Hepatic stellate cell (primary cell): ENCODE measurements at places on chromosomes 13 and 19.

DNA sequence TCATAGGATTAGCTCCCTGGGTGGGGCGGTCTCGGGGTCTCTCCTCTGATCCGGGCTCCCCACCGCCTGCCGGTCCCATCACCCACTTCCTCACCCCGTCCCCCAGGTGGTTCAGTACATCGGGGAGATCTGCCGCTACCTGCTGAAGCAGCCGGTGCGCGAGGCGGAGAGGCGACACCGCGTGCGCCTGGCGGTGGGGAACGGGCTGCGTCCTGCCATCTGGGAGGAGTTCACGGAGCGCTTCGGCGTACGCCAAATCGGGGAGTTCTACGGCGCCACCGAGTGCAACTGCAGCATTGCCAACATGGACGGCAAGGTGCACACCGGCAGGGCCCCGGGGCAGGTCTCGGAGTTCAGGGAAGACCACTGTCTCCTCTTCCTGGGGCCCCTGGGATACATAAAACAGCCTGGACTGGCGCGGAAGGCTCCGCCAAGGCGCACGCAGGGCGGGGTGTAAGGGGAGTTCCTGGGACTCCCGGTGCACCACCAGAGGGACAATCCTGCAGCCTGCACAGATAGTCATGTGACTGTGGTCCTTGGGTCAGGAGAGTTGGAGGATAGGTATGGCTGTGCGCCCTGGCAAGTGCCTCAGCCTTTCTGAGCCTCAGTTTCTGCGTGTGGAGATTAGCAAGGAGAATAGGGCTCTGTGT is 14.2 kb upstream of the PGLS start:
- no peak for DNase-seq

DNA sequence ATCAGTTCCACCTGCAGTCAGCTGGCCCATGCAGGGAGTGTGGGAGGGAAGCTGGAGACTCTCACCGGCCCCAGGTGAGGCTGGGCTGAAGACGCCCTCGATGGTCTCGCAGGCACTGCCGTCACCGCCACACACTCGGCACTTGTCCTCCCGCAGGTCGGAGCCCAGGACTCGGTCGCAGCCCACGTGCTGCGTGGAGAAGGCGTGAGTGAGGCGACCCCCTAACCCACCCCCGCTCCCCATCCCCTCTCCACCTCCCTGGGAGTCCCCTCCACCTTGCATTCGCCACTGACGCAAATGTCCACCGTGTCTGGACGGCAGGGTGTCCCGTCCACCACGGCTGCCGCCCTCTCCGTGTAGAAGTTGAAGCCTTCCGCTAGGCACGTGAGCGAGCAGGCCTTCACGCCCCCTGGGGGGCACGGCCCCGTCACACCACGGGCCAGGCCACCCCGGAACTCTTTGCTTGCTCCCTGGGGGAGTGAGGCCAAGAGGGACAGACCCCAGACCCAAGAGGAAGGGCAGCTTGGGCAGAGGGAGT is 12.0 kb upstream of the MYO1F start:
- DNase-seq: no peak

DNA sequence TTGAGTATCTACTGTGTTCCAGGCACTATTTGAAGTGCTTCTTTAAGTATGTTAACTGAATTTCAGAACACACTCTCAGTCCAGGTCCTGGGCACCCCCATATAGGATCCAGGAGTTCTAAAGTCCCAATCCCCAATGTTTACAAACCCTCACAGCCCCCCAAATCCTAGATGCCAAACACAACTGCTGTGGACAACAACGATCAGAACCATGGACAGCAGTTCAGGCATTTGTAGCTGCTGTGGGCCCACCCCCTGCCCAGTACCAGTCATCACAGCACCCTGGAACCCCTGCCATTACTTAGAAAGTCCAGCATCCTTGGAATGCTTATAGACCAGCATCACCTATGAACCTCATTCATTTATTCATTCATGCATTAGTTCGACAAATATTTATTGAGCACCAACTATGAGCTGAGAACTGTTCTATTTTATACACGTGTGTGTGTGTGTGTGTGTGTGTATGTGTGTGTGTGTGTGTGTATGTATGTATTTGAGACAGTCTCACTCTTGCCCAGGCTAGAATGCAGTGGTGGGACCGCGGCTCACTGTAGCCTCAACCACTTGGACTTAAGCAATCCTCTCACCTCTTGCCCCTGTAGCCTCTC is 19.3 kb upstream of the SDHAF1 start:
- peak; percentile 50 for DNase-seq

DNA sequence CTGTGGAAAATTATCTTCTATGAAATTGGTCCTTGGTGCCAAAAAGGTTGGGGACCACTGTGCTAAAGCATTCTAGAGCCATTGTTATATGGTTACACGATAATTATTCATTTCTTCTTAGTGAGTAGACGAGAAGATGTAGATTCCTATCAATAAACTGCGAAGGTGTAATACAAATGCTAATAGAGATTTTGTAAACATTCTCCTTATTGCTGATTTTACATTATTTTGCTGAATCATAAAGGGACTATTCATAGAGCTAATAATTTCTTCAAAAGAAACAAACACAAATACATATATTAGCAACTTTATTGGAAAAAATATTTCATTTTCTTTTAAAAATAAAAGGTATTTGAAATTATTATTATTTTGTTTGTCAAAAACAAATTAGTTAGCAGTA is 823.0 kb upstream of the GPC6 start:
- no peak for DNase-seq

GRCh38 chr13:95743192-95743591 is 66.3 kb downstream of the DNAJC3 start:
- DNase-seq: no peak

DNA sequence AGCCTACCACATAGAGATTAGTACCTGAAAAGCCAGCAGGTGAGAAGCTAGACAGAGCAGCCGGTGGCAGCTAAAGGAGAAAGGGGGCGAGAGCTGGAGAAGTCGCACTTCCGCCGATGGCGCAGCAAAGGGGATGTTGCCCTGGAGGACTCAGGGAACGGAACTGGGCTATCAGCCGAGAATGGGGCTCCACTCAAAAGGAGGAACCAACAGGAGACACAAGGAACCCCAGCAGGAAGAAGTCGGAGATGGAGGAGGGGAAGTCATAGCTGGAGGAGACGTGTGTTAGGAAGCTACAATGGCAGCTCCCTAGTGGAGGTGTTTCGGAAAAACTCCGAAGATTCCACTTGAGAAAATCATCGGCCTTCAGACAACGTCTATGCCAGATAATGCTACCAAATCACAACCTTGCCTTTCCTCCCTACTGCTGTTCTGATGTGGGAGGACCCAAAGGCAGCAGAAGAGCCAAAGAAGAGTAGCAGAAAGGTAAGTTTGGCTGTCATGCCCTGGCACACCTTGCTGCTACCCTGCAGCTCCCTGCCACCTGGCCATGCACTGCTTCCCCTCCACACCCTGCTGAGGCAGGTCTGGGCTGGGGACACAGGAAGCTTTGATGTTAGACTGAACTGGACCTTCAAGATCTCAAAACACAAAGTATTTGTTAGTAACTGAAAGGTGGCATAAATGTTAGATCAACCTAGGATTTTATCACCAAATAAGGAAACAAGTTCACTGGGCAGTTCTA is 127.9 kb downstream of the DLEU7 start:
- DNase-seq: no peak

DNA sequence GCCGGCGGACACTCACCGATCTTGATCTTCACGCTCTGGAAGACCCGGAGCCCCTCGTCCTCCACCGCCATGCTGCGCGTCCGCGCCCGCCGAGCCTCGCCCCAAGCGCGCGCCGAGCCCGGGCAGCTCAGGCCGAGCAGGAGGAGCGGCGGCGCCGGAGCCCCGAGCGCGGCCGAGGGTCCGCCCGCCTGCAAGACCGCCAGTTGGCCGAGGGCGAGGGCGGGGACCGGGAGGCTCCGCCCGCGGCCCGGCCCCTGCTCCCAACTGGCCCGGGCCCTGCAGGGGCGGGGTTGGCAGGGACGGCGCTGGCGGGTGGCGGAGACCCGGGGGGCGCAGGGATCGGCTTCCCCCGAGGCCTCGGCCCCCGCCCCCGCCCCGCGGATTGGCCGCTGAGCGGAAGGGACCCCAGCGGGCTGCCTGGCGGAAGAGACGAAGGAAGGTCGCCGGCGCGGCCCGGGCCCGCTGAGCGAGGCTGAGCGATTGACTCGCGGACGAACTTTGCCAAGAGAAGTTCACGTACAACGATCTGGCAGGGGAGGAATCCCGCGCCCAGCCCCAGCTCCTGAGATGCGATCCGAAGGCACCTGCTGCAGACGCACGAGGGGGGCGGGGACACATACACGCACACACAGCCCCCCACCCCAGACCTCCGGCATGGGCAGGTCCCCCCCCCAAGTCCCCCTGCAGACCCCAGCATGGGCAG is at the start of gene RASA3:
Gene RASA3 (minus strand): TSS at position 205 of the 703 bp plus-strand sequence. CDS start 134 bp downstream, at position 71.
- DNase-seq: peak; percentile 94

DNA sequence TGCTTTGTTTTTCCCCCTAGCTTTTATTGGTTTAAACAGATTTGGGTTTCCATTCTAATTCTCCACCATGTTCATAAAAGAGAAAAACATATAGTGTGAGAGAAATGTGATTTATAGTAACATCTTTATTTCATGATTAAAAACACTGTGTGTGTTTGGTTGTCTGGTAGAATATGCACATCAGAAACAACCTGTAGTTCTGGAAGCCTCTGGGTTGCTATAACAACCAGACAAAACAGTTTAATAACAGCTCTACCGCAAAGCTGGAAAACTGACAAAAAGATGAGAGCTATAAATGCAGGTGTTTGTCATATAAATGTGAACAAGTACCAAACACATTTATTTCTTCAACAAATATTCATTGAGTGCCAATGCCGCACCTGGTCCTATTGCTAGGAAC is 9.8 kb downstream of the KBTBD6 start:
- DNase-seq: no peak

- no peak for DNase-seq
Measured at GRCh38 chr13:100818711-100819110, 144.1 kb upstream of the TMTC4 start.

GRCh38 chr13:33096886-33097605 is 80.8 kb downstream of the KL start:
- DNase-seq: no peak

GRCh38 chr19:13099073-13099999 is 3.3 kb downstream of the LYL1 start:
- DNase-seq: peak; percentile 53

GRCh38 chr19:18637673-18638630 is 1.1 kb downstream of the KLHL26 start:
- DNase-seq: no peak

DNA sequence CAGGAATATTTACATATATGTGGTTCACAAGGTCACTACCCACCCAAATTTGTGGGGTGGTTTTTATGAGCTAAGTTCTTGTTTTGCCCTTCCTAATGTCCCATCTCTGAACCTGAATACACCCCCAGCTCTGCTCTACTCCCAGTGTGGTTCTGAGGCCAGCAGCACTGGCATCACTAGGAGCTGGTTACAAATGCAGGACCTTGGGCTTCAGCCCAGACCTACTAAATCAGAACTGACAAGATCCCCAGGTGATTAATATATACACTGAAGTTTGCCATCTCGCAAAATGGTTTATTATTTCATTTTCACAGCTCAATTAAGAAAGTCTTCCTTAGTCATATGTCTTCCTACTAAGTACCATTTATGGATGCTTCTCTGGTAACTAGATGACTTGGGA is 67.9 kb downstream of the FOXO1 start:
- DNase-seq: no peak

GRCh38 chr13:110155072-110155471 is 151.9 kb downstream of the COL4A1 start:
- DNase-seq: no peak

DNA sequence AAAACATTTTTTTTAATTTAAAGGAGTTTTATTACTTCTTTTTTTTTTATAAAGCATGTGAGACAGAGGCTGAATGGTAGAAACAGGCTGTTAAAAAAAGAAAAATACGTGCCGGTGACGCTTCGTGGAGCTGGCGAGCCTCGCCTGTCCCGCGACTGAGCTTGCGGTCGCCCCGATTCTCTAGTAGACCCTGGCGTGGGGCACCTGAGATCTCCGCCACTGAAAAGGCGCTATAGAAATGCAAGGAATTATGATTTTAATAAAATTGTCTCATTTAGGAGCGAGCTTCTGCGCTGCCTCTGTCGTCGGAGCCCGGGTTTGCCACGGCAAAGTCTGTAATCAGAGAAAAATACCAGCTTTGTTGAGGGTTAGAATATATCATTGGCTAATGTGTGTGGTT is 18.4 kb downstream of the NFIX start:
- no peak for DNase-seq

DNA sequence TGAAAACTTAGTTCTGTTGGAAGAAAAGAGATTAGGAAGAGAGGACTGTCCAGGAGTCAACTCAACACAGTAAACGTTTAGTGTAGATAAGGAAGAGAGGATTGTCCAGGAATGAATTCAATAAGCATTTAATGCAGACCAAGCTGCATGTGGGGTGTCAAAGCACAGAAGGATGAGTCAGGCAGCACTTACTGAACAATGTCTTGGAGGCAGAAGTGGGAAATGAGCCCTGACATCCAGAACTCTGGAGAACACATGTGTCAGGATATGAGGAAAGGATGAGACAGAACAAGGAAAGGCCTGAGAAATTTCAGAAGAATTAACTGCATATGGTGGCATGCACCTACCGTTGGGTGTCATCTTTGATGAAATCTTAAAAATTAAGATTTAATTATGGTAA is 429.2 kb upstream of the HTR2A start:
- DNase-seq: no peak

- DNase-seq: peak; percentile 97
Measured at GRCh38 chr19:2627319-2627829, 75.1 kb downstream of the GNG7 start.

DNA sequence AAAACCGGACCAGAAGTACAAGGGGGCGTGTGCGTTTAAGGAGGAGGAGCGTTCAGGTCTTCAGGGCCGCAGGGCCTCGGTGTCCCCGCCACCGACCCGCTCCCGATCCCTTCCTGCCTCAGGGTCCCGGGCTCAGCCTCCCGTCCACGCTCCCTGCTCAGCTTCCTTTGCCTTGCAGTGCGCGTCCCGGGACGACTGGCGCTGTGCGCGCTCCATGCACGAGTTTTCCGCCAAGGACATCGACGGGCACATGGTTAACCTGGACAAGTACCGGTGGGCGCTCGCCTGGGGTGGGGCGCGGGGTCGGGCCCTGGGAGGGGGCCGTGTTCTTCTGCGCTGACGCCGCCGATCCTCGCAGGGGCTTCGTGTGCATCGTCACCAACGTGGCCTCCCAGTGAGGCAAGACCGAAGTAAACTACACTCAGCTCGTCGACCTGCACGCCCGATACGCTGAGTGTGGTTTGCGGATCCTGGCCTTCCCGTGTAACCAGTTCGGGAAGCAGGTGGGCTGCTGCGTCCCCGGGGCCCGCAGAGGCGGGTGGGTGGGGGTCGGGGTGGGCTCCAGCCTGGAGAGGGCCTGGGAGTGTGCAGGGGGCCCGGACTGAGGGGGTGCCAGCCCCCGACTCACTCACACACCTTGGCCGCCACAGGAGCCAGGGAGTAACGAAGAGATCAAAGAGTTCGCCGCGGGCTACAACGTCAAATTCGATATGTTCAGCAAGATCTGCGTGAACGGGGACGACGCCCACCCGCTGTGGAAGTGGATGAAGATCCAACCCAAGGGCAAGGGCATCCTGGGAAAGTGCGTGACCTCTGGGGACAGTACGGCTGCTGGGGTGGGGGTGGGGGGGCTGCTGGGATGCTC is 1.4 kb downstream of the GPX4 start:
- DNase-seq: peak; percentile 59
